ENCODE measurements at places on chromosomes 12 and 14.

DNA sequence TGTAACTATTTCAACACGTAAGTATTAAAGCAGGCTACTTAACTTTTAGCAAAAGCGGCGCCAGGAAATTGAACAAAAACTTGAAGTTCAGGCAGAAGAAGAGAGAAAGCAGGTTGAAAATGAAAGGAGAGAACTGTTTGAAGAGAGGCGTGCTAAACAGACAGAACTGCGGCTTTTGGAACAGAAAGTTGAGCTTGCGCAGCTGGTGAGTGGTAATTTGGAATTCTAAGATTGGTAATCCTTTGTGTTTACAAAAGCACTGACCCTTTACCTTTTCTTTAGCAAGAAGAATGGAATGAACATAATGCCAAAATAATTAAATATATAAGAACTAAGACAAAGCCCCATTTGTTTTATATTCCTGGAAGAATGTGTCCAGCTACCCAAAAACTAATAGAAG lies 4.0 kb downstream of the PNN start:
- no peak for DNase-seq

- DNase-seq: no peak
These were observed 155.5 kb downstream of the PTCSC3 start for GRCh38 chr14:36021030-36021422.

- DNase-seq: no peak
These were observed 120.7 kb downstream of the PAPOLA start for GRCh38 chr14:96622926-96623325.

GRCh38 chr12:117522559-117522958 lies 161.1 kb upstream of the NOS1 start:
- DNase-seq: no peak

GRCh38 chr12:59724011-59724695 lies 128.3 kb downstream of the SLC16A7 start:
- no peak for DNase-seq

- DNase-seq: no peak
These were observed 9.8 kb upstream of the HSP90AA1 start for GRCh38 chr14:102096569-102097188.

- no peak for DNase-seq
These were observed 107.6 kb downstream of the GTF2A1 start for GRCh38 chr14:81113176-81113575.

GRCh38 chr14:22213120-22213519 lies 375.9 kb downstream of the DAD1 start:
- DNase-seq: no peak

DNA sequence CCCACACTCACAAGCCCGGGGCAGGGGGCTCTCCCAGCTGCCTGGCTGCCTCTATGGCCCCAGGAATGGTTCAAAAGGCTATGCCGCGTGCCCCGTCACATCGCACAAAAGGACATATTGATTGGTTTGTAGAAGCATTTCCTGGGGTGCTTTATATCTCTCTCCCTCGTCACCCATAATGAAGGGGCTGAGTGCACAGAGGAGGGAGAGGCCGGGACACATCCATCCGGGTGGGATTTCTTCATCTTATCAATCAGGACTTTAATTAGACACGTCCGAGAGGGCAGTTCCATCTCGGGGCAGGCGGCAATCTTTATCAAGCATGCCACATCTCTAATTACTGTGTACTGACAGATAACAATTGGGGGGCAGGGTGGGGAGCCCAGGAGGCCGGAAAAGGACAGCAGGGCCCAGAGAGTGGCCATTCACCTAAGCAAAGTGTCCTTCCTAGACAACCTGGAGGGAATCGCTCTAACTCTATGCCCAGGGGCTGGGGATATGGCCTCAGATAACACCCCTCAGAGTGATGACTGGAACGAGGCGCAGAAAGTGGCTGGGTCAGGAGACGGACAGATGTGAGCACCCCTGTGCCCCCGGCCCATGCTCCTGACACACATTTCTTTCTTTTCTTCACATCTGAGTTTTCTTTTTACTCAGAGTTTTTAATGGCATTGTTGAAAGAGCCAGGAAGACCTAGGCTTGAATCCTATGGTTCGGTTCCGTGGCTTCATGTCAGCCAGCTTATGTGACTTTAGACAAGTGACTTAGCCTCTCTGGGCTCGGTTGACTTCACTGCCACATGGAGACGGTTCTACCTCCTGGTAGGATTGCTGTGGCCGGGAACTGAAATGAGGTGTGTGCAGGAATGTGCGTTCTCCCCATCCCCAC lies 36.0 kb upstream of the ESRRB start:
- DNase-seq: no peak

DNA sequence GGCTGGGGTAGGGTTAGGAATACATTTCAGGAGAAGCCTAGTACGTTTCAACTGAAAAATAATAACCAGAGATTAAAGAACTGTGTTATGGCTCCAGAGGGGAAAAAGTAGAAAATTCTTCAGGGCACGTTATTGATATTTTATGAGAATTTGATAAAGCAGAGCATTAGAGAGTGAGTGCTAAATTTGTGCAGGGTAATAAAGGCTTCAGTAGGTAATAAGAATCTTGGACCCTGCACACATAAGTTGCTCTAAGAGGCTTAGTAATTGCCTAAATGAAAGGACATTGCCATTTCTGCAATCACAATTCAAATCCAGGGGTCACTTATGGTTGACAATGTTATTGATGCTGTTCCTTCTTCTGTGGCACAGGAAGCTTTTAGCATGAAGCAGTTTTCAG lies 439.4 kb upstream of the DCN start:
- DNase-seq: no peak

DNA sequence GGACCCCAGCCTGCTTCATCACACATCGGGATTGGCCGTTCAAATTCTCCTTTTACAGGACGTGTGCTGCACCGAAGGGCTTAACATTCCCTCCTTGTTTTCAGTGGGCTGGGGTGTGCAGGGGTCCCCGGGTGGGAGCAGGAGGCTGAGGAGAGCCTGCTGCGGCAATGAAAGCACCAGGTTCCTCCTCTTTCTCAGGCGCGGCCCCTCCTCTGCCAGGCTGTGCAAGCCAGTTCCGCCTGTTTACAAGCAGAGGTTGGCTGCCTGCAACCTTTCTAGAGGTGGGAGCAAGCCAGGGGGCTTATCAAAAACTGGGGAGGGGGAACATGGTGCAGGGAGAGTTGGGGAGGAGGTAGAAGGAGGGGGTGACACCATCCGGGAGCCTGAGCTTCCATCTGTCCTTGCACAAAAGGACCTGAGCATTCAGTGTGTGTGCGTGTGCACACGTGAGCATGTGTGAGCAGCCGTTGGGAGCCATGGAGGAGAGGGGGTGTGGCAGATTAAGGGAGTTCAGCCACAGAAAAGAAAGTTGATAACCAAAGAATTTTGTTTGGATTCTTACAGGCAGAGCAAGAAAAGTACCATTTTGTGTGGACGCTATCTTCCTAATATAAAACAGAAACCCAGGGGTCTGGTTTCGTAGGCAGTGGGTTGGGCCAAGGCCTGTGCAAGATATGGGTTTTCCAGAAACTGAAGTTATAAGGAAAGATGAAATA lies 108.8 kb upstream of the RFLNA start:
- no peak for DNase-seq

DNA sequence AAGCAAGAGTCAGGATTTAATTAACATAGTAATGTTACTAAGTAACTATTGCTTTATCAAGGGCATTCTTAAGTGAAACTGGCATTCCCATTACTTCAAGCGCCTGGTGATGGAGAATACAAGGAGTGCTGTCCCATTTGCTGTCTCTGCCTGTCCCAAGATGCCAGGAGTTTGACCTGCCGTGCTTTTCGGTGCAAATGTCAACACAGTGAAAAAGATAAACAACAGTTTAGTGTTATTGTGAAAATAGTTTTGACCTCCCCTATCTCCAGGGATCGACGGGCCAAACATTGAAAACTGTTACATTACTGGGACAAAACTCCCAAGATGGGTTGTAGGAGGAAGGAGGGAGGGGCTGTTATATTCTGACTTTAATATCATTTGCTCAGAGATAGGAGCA lies 74.8 kb downstream of the TTC9 start:
- no peak for DNase-seq

DNA sequence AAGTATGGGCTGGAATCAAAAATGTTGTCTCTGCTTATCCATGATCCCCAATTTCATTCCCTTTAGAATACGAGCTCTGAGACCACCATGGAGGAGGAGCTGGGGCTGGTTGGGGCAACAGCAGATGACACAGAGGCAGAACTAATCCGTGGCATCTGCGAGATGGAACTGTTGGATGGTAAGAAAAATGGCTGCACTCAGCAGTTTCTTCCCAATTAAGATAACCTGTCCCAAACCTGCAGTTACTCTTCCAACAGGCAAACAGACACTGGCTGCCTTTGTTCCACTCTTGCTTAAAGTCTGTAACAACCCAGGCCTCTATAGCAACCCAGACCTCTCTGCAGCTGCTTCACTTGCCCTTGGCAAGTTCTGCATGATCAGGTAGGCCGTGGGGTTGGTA lies 6.6 kb upstream of the GAPDH start:
- no peak for DNase-seq

- DNase-seq: no peak
These were observed 90.2 kb downstream of the LIN7A start for GRCh38 chr12:80847575-80847974.

GRCh38 chr12:12909228-12909994 lies 18.0 kb downstream of the GPRC5A start:
- DNase-seq: no peak

GRCh38 chr12:32843528-32844095 lies 53.0 kb downstream of the PKP2 start:
- DNase-seq: no peak

DNA sequence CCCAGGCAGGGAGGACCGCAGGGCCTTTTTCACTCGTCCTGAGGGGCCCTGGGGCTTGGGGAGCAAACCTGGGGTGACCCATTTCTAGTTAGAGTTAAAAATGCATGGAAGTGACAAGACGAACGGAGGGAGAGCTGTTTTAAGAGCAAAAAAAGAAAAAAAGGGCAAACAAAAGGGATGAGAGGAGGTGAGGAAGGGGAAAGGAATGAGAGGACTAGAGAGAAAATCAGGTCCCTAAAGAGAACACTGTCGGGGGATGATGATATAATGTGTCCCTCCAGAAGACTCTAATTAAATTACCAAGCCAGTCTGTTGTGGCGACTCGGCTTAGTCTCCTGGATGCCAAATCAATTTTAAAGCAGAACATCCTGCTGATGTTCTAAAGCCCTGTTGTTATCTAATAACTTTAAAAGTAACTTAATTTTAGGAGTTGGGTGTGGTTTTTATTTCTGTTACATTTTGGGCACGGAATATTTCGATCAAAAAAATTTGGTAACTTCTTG lies 1.1 kb downstream of the ANO6 start:
- no peak for DNase-seq

- no peak for DNase-seq
These were observed 125.0 kb downstream of the CACNA1C start for GRCh38 chr12:2177751-2178150.

DNA sequence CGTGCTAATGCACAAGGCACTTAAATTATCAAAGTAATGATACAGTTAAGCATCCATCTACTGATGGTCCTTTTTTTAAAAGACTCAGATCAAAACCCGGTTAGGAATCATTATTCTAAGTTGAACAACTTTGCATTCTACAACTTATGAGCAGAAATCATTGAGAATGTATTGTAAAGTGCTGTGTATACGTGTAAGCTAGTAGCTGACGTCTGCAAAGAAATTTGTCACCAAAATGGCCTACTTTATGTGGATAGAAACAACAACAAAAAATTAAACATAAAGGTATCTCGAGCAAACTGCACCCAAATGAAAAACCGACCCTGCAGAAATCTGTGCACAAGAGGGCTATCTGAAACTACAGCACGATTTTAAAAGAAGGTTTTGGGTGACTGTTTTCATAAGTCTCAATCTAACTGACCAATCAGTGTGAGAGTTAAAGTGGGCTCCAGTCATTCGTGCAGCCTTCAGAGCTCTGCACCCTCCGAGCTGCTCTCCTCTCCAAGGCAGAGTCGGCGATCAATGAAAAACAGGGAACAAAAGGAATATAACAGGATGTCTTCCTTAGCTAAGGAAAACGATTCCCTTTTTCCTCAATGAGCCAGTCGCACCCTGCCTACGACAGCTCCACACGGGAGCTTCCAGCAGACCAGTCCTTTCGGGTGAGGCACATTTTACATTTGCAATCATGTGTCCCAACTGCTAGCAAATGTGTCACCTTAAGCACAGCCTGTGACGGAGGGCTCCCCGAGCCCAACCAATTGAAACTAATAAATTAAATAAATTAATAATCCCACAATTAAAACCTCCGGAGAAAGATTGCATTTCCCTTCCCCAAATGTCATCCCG lies 200.7 kb upstream of the FOXN3 start:
- DNase-seq: no peak

GRCh38 chr14:36675581-36675980 lies 13.9 kb downstream of the PAX9 start:
- no peak for DNase-seq

DNA sequence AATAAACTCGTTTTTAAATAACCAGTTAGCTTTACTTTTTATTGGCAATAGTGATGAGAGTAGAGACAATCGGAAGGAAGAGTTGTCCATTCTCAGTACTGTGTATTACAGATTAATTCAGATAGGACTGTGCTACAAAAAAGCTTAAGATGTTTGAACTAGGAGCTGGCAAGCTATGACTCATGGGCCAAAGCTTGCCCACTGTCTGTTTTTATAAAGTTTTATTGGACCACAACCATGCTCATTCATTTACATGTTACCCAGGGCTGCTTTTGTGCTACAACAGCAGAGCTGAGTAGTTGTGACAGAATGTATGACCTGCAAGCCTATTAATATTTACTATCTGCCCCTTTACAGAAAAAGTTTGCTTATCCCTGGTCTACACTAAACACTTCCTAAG lies 19.4 kb downstream of the GNS start:
- DNase-seq: no peak

GRCh38 chr12:77222336-77222735 lies 157.0 kb upstream of the E2F7 start:
- DNase-seq: no peak

GRCh38 chr12:16021676-16022075 lies 110.5 kb downstream of the DERA start:
- no peak for DNase-seq

- no peak for DNase-seq
These were observed 77.5 kb upstream of the KICS2 start for GRCh38 chr12:64299628-64300027.

DNA sequence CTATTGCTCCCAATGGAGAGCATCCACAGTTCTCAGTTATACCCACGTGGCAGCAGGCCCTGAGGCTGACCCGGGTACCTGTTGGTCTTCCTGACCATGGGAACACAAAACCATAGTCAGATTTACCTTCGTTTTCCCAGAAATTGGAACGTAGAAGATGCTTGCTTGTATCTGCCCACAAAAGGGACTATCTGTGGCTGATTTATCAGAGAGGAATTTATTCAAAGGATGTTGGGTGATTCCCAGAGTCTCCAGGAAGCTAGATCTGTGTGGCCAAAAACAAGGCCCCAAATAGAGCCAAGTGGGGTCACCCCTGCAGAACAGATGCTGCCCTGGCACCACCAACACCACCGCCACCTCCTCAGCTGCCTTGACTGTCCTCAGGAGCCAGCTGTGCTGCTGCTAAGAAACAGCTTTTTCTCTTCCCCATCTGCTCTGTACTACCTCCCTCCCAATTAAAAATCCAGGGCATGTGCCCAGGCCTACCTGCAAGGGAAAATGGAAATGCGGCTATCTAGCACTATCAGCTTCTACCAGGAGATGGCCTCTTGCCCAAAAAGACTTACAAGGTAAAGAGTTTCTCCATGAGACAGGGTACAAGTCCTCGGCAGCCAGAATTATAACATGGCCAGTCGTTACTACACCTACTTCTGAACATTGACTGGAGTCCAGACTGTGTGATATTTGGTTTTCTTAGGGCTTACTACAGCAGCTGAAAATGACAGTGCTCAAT lies 128.6 kb upstream of the PLEKHG7 start:
- DNase-seq: no peak

GRCh38 chr12:109770104-109770860 lies 56.7 kb downstream of the FAM222A start:
- DNase-seq: no peak

- no peak for DNase-seq
These were observed 282.7 kb downstream of the AKAP6 start for GRCh38 chr14:32611752-32612151.
